ENCODE measurements at places on chromosomes 1 and 21.

DNA sequence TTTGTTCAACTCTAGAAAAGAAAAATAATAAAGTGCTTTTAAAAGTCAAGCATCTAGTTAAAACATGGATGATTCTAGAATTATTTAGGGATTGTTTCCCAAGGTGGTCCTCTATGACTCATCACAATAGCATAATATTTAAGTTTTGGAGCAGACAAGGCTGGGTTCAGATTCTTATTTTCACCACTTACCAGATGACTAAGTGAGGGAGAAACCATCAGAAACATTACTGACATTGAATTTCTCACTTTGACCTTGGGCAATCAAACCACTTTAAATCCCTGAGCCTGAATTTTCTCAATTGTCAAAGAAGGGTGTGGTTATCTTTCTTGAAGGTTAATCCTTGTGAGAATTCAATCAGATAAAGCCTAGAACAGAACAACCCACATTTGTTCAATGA, 102.5 kb upstream of the PTGFR start:
- DNase-seq: no peak

GRCh38 chr1:186055846-186056245, 319.2 kb downstream of the TPR start:
- DNase-seq: no peak

- DNase-seq: no peak
These were observed 89.4 kb downstream of the PDE4B start for GRCh38 chr1:65882076-65882475.

DNA sequence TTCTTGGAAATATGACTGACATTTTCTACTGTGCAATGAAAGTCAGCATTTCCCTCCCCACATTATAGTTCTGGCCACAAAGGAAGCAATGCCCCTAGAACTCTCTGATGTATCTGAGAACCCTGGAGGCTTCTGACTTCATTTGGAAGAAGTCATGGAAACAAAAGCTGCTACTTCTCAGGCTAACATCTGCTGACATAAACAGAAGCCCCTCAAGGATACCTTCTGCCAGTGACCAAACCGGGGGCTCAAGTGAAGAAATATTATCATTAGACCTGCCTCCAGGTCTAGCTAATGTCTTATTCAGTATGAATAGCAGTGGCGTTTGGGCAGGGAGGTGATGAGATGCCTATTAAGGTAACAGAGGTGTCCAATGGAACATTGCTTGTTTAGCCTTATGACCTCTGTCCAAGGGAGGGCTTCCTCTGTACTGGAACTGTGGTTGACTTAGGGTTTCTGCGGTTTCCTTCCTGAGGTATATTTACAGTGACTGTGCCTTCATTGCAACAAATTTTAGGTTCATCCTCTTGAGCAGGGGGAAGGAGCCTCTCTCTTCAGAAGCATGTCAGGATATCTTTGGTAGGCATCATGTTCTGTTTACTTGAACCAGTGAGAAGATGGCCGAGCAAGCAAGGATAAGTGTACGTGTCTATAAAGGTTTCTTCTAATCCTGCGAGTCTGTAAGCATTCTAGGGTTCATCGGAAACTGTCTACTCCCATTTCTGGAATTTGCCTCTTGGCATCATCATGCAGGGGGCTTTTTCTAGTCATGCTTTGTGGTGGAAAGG, 161.7 kb downstream of the PBX1 start:
- DNase-seq: no peak

DNA sequence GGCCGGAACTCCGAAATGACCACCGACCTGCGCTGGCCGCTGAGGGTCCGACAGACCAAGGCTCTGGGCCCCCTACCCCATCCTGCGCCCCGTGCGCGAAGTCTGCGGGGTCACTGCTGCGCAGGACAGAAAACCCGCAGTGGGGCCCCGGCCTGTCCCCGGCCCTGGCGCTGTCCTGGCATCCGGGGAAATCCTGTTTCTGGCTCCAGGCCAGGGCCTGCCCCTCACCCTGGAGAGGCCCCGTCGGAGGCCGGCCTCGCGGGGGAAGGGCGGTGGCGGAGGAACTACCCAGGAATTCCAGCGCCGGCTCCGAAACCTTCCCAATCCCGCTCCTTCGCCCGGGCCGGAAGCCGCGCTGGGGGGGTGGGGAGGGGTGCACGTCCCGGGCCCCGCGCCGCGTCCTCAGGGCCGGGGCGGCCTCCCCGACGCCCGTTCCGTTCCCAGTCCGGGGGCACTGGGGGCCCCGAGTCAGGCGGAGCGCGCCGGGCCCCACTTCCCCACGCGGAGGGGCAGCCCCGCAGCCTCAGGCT, 77.0 kb downstream of the MORN1 start:
- no peak for DNase-seq

- DNase-seq: no peak
These were observed at the start of gene RYR2 for GRCh38 chr1:237041795-237042525. TSS of gene RYR2 (plus strand) at chr1:237042184. CDS start at chr1:237042522, 338 bp downstream.

DNA sequence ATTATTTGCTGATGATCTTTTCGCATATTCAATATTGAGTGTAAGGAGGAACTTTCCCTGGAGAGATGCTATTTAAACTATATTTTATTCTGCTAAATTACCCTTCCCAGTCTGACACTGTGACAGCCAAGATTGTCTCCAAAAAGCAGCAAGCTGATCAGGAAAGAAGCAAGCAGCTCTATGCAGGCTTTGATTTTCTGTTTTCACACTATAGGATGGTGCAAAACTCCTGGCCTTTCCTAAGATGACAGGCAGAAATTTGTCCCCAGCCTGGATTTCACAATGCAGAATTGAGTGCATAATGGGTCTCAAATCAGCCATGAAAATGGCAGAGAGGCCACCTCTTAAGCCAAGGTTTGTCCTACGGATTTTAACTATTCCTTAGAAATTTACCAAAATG, 1.1 kb downstream of the SGIP1 start:
- DNase-seq: no peak

DNA sequence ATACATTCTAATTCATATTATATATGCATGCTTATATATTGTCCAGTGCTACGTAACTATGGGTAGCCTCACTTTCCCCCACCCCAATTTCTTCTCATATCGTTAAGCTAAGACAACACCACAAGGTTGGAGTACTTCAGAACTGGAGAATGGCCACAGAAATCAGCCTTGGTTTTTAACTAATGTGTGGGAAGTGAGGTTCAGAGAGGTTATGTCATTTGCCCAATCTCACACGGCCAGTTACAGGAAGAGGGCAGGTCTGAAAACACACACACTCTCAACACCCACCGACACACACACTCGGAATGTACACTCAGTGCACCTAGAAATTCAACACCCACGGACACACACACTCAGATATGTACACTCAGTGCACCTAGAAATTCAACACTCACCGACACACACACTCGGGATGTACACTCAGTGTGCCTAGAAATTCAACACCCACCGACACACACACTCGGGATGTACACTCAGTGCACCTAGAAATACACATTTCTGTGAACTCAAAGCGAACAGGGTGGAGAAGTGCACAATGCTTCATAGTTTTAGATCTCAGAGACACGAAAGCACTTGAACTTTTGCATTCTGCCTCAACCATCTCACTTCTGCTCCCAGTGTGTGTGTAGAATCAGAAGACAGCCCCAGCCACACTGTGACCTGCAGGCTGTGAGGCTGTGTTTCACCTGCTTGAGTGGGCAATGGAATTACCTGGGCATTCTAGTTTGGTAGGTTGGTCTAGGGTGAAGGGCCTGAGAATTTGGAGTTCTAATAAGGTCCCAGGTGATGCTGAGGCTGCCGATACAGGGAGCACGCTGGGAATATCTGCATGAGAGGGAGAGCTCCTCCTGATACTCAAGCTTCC, 170.4 kb downstream of the CLIC6 start:
- DNase-seq: no peak

DNA sequence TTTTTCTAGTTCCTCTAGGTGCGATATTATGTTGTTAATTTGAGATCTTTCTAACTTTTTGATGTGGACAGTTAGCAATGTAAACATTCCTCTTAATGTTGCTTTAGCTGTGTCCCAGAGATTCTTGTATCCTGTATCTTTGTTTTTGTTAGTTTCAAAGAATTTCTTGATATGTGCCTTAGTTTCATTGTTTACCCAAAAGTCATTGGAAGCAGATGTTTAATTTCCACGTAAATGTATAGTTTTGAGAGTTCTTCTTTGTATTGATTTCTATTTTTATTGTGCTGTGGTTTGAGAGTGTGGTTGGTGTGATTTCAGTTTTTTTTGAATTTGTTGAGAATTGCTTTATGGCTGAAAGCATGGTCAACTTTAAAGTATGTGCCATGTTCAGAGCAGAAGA, 319.4 kb downstream of the PTBP2 start:
- no peak for DNase-seq

- peak; percentile 73 for DNase-seq
These were observed at the start of gene B4GALT2 for GRCh38 chr1:43978551-43979260. TSS of gene B4GALT2 (plus strand) at chr1:43979210. CDS start at chr1:43981161, 1,951 bp downstream.

DNA sequence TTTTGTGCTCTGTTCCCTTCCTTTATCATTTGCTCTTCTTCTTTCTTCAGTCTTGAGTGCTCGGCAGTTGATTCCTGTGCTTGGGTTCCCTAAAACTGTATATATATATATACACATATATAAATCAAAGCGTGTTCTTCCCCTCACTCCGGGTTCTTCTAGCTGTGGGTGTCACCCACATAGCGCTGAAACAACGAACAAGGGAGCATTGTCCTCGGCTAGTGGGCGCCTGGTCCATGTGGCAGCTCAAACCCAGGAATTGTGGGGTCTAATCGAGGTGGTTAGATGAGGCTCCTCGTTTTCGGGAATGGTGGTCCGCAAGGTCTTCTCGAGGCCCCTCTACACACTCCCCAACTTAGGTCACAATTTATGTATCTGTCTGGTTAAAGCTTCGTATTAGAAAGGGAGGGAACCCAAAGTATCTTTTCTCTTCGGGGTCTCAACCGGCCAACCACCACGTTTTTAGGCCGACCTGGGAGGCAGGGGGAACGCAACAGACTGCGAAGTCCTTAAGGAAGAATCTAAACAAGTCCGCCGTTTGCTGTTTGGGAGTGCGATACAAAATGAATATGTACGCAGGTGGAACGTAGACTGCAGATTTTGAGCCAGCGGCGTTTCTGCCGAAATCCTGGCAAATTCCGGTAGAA, 504 bp upstream of the SDHC start:
- no peak for DNase-seq

- no peak for DNase-seq
These were observed 345 bp downstream of the FTCD start for GRCh38 chr21:46154955-46155513.

DNA sequence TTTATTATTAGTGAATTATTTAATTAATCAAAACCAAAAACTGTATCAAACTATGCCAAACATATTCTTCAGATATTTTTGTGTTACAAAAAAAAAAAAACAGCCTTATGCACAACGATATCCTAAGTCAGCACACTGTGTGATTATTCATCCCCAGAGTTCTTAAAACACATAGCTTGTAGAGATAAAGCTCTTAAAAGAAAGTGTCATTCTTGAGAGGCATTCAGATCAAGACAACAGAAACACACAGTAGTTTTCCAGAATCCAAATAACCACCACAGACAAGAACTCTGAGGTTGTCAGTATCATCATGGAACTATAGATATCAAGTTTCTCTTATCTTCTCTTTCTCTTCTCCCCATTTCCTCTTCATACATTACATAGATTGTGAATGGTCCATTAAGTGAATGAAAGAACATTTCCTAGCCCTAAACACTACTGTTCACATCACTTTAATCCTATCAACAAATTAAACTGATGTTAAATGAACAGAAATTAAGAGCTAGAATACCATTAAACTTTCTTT, 13.5 kb downstream of the ZZZ3 start:
- no peak for DNase-seq

- DNase-seq: no peak
These were observed 260.9 kb downstream of the SRGAP2C start for GRCh38 chr1:121445679-121446078.
